ENCODE measurements at places on chromosomes 2 and 18.

- DNase-seq, result no peak
Observed at GRCh38 chr2:164642946-164643555, 21.8 kb upstream of the GRB14 start.

DNA sequence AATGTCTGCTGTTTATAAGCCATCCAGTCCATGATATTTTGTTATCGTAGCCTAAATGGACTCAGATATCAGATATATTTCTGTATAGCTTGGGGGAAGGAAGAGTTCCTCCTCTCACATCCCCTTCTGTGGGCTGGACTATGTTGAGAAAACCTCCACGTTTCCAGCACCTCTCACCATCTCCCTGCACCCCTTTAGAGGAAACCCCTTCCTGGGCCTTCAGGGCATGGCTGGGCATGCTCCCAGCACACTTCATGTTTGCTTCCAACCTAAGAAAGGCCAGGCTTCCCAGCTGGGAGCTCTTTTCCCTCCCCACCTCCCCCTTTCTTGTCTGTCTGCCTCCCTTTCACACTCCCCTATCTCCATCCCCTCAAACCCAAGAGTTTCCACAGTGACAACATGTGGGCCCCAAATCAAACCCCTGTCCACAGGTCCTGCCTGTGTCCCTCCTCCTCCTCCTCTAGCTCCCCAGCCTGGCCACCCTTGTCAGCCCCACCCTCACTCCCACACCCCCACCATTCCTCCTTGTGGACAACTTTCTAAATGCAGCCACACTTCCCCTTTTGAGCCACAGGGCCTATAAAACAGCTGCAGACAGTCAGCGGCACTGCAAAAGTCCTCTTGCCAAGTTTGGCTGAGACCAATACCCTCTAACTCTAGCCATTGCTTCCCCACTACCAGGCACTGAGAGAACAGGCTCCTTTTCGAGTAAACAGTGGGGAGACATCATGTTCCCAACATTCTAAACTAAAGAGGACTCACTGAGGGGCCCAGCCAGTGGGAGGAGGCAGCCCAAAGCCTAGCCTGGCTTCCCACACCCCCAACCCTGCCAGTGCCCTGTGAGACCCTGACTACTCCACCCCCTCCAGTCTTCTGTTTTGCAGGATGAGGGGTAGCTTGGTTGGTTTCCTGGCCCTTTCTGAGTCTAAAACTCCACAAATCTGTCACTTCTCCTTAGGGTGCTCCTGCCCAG, 120.5 kb downstream of the ZFP36L2 start:
- peak; percentile 38 for DNase-seq

DNA sequence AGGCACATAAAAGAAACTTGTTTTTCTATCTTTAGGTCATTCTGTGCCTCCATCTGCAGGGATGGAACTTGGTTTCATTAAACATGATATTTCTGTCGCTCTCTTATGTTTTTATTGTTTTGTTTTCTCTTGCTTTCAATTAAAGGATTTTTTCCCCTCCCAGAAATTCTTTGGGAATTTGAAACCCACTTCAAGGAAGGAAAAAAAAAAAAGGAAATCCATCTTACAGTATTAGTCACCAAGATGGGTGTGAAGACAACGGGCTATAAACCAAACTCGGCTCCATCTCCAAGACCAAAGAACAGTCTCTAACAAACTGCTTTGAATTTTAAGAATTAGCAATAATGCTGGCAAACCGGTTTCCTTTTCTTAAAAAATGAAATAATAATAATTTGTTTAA, 244.1 kb downstream of the BCL11A start:
- no peak for DNase-seq

DNA sequence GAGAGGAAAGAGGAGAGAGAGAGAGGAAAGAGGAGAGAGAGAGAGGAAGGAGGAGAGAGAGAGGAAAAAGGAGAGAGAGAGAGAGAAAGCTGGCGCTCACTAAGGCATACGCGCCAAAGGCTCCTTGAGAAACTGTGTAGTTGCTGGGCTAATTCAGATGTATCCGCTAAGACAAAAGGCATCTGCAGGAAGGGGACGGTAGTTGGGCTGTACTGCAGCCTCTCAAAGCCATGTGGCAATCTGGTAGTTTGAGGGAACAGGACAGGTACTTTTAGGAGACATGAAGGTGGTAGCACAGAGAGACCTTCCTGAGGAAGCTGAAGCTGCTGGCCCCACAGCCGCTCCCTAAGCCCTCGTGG, 31.6 kb downstream of the THNSL2 start:
- no peak for DNase-seq

DNA sequence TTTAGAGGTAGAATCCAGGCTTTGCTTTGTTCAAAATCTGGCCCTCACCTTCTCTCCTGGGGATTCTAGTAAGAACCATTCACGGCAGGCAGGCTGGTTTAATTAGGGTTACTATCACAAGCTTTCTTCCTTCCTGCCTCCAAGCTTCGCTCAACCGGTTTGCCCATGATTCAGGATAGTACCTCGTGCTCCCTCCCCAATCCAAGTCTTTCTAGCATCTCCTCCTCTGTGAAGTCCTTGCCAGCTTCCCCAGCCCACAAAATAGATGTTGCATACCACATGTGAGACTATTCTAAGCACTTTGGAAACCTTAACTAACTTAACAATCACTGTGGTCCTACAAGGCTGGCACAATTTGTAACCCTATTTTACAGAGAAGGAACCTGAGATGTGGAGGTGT, 135.1 kb downstream of the SOCS6 start:
- DNase-seq, result no peak

- DNase-seq, result peak; percentile 73
Observed at GRCh38 chr2:181614874-181615638, 41.8 kb downstream of the CERKL start.

All from WERI-Rb-1 (cell line).